Caki2 (cell line): ENCODE measurements at places on chromosomes 7 and 10. TPM values are rescaled to one million over a fixed set of nuclear protein-coding genes. Genes with fewer than 3 reads are reported as not detected.
A peak's percentile ranks its signal among the peaks of the same experiment; 100 is the strongest.

- DNase-seq: no peak
Observed at GRCh38 chr7:96720843-96721242, 11.2 kb upstream of the SEM1 start.

GRCh38 chr7:132381742-132382472, 194.4 kb downstream of the PLXNA4 start:
- no peak for DNase-seq

DNA sequence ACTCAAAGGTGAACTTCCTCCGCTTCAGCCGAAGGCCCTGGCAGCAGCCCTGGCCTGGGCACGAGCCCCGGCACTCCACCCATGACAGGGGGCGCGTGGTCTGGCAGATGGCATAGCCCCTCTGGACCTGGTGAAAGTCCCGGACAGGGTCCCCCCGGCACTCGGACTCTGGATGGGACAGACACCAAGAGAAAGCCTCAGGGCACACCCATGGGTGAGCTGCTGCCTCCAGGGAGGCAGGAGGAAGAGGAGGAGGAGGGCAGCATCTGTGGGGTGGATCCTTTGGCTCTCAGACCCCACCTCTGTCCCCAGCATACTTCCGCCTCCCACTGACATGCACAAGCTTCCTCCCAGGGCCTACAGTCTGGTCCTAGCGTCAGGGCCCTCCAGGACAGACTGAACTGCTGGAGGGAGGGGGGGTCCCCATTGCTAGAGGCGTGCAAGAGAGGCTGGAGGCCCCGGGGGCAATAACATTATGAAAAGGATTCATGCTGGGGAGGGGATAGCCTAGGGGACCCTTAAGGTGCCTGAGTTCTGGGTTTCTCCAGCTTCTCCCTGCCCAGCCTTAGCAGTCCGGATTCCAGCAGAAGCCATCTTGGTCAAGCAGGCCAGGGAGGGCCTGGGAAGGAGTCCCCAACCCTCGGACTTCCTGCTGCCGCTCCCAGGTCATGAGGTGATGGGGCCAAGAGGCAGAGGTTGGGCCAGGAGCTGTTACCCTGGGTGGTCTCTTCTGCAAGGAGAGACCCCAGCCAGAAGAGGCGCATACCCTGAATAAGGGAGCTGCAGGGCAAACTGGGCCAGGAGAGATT, 169.3 kb downstream of the LCOR start:
- no peak for DNase-seq

GRCh38 chr10:110872984-110873923, 1.5 kb downstream of the PDCD4 start:
- no peak for DNase-seq

DNA sequence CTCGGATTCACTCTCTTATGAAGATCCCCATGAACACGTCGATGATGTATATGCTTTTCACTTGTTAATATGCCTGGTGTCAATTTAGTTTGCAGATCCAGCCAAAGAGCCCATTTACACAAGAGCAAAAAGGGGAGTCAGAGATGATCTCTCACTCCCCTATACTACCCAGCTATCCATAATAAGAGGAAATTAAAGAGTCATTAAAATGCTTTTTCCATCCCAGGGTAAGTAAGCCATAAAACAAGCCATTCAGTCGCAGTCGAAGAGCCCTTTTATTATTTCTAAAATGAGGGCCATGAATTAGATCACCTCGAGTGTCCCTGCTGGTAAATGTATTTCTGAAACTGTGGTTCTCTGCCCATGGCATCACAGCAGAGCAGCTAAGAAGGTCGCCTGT, 41.2 kb downstream of the CHCHD3 start:
- DNase-seq: no peak

GRCh38 chr10:31318382-31318853, 598 bp upstream of the ZEB1 start:
- peak; percentile 80 for DNase-seq

DNA sequence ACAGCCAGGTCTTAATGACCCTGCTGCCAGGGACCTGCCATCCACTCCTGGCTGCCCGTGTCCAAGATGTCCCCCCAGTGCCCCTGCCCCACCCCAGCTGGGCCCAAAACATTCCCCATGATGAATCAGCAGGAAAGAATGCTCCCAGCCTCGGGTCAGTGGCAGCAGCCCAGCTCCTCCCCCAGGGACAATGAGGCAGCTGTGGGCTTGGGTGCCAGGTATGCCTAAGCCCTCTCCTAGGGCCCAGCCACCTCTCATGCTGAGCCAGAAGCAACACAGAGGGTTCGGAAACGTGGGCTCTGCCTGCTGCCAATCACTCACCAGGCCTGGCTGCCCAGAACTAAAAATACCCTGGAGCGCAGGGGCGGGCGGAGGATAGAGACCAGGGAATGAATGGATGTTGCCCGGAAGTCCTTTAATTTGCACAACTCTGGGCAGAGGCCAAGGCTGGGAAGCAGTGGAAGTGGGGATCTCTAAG, 1.5 kb upstream of the LOXL4 start:
- peak; percentile 89 for DNase-seq

- DNase-seq: no peak
Observed at GRCh38 chr7:97272237-97272975, 154.9 kb downstream of the SDHAF3 start.

GRCh38 chr10:99403674-99404073, 26.8 kb downstream of the GOT1 start:
- no peak for DNase-seq

DNA sequence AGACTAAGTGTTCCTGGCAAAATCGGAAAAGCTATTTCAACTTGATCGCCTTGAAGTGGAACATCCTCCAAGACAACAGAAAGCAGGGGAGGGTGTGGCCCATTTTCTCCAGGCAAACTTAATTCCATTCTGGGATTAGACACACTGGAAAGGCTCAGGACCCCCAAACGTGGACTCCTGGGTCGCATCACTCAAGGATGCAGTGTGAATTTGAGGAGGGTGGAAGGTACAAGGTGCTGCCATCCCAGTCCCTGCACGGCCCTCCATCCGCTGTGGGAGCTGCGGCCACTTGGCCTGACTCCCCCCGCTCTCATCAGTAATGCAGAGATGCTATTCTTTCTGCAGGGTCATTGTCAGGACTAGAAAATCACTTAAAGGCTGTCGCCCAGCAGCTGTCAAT, 2.4 kb downstream of the CNPY1 start:
- no peak for DNase-seq

GRCh38 chr7:154628556-154628955, 374.4 kb downstream of the PAXIP1 start:
- no peak for DNase-seq

GRCh38 chr10:44309939-44310761, 74.7 kb downstream of the CXCL12 start:
- DNase-seq: no peak

DNA sequence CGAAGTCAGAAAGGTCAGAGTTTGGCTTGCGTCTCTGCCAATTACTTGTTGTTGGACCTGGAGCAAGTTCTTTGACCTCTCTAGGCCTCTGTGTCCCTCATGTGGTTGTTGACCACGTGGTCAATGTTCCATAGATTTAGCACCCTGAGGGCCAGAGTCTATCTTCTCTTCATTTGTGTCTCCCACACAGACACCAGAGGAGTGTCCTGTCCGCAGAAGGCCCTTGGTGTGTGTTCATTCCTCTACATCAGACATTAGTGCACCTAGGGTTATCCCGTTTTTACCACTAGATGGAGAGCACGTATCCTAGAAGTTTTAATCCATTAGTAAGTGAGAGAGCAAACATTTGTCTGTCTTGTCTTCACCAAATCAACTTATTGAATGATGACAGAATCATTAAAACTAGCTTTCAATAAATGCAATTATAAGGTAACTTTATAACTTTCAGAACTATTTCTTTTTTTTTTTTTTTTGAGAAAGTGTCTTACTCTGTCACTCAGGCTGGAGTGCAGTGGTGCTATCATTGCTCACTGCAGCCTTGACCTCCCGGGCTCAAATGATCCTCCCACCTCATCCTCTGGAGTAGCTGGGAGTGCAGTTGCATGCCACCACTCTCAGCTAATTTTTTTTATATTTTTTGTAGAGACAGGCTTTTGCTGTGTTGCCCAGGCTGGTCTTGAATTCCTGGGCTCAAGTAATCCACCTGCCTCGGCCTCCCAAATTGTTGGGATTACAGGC, 122.5 kb upstream of the ANKRD1 start:
- DNase-seq: peak; percentile 11

DNA sequence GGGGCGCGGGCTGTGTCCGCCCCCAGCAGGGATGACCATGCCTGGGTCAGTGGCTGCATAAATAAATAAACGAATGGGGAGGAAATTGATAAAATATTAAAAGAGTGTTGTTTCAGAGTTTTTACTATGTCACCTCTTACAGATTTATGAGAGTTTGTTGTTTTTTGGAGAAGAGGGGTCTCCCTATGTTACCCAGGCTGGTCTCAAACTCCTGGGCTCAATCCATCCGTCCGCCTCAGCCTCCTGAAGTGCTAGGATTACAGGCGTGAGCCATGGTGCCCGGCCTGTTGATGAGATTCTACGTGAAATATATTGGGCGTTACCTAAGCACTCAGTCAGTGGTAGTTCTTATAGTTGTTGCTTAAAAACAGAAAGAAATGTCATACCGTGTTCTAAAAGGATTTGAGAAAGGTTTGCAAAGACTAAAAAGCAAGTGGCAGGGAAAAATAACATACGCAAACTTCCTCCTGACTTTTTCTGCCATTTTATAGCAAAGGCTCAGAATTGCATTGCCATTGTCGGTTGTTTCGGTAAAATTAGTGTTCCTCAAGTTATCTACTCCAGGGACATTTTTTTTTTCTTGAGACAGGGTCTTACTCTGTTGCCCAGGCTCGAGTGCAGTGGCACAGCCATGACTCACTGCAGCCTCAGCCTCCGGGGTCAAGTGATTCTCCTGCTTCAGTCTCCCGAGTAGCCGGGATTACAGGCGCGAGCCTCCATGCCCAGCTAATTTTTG, 39.5 kb upstream of the FOXK1 start:
- no peak for DNase-seq

DNA sequence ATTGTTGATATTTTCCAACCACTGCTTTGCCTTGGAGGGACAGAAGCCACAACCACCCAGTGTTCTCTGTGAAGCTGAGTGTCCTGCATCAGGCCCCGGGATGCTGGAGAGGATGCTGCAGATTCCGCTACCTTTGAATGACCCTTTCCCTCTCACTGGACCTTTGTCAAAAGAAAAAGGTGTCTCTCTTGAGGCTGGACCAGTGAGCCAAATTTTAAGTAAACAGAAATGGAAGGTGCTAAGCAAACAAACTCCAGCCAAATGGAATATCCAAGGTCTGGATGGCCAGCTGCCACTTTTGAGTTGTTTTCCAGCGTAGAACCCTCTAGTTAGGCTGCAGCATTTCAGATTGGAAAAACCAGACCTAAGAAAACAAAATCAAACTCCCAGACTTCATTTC, 145.5 kb downstream of the TRIL start:
- DNase-seq: no peak

DNA sequence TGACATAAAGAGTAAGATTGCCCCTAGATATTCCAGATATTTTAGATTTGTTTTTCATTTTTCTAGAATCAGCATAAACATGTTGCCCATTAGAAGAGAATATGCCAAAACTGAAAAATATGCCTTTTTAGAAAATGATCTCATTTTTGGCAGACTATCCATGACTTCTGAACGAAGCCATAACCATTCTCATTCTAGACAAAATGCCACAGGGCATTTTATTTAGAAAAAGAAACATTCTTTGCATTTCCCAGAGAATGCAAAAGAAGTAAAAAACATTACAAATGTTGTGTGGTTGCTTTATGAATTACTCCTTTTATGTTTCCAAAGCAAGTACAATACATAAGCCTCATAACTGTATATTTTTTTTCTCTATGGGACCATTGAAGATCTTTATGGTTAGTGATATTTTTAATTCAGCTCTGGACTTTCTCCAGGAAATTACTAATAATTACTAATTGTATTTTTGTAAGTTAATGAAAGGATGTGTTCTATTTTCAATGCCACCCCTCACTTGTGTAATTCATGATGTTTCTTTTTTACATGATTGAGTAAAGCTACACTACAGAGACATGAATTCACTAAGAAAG, 109.6 kb upstream of the SEM1 start:
- DNase-seq: no peak

GRCh38 chr10:96468845-96469244, 44.9 kb downstream of the TLL2 start:
- DNase-seq: no peak

GRCh38 chr10:17792991-17793390, 16.2 kb upstream of the MRC1 start:
- DNase-seq: no peak

GRCh38 chr7:15602236-15602635, 40.4 kb upstream of the AGMO start:
- no peak for DNase-seq

DNA sequence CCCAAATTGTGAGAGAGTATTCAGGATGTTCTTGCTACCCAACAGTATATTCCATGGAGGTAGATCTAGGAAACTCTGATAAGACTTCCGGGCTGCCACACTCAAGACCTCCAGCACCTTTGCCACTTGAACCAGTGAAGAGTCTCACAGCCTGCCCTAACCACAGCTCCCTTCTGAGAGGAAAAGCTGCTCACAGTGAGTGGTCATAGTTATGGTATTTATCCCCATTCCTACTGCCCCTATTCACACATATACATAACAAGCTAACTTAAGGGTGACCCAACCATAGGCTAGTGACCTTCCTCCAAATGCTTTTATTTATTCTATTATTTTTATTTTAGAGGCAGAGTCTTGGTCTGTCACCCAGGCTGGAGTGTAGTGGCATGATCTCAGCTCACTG, 156.3 kb downstream of the PTEN start:
- no peak for DNase-seq

DNA sequence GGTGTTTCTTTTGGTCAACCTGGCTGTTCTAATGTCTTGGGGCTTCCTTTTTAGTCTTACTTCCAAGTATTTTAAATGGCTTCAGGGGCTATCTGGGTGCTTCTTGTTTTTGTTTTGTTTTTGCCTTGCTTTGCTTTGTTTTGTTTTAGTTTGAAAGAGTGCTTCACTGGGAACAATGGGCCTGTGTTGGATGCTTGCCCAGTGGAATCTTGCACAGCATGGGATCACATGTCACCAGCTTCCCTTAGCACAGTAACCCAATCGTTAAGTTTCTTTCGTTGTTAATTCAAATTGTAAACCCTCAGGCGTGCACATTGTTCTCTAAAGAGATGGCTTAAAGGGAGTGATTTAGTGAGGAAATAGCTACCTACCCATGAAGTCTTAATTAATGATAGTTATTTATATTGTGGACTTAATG, 8.9 kb downstream of the COL17A1 start:
- no peak for DNase-seq

DNA sequence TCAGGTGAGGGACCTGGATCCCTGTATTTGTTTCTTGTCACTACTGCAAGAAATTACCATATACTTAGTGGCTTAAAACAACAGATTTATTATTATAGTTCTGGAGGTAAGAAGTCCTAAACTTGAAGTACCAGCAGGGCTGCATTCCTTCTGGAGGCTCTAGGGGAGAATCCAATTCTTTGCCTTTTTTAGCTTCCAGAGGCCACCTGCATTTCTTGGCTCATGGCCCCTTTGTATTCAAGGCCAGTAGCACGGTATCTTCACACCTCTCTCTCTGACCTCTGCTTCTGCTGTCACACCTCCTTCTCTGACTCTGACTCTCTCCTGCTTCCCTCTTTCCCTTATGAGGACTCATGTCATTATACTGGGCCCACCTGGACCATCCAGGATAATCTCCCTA, 2.2 kb upstream of the LHPP start:
- no peak for DNase-seq

GRCh38 chr7:104956753-104957450, 57.1 kb upstream of the KMT2E start:
- DNase-seq: peak; percentile 37

IL15RA gene
- total RNA-seq: 20.9 and 49.6 TPM in 2 replicates

DHX32 gene
- total RNA-seq: 45.3 and 48.9 TPM in 2 replicates

IFIT1 gene
- 19.8 and 26.9 TPM in 2 replicates for total RNA-seq

HOXA13 gene
- 0.70 and 1.2 TPM in 2 replicates for total RNA-seq

AEBP1 gene
- total RNA-seq: not detected in 2 replicates

ELFN1 gene
- not detected in 2 replicates for total RNA-seq

GPR26 gene
- total RNA-seq: not detected in 2 replicates

OR2A42 gene
- total RNA-seq: not detected in 2 replicates

SLC13A4 gene
- not detected in 2 replicates for total RNA-seq
